Hippocampal formation (tissue), 2 donors: ENCODE measurements at places on chromosomes 2 and 18.

DNA sequence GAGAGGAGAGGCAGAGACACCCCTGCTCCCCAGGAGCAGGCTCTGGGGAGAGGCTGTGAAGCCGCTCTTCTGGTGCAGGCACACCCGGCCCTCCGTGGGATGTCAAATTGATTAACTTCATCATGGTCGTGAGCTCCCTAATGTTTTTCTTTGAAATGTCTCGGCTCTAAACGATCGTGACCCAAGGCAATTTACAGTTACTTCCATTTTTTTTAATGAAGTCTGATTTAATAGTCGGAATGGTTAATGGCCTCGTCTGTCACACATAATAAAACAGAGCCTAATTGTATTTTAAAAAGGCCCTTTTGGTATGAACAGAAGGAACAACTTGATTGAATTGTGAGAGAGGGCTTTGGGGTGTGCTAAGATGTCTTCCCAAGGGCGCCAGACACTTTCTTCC is 130.2 kb downstream of the SMAD2 start:
- DNase-seq, result no peak

GRCh38 chr2:50863218-50863617 is 168.7 kb downstream of the NRXN1 start:
- DNase-seq, result no peak

DNA sequence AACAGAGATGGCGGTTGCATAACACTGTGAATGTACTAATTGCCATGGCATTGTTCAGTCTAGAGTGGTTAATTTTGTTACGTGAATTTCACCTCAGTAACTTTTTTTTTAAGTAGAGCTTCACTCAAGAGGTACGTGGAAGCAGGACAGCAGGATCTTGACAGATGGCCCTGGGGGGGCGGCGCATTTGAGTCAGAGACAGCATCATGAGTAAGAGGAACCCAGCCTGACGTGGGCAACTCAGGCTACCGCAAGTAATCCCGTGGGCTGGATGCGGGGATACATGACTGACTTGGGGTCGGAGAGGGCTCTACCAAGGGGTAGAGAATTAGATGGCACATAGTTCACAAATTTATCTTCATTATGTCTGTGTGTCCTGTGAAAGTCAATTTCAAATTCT is 38.1 kb upstream of the DAPL1 start:
- DNase-seq, result no peak

DNA sequence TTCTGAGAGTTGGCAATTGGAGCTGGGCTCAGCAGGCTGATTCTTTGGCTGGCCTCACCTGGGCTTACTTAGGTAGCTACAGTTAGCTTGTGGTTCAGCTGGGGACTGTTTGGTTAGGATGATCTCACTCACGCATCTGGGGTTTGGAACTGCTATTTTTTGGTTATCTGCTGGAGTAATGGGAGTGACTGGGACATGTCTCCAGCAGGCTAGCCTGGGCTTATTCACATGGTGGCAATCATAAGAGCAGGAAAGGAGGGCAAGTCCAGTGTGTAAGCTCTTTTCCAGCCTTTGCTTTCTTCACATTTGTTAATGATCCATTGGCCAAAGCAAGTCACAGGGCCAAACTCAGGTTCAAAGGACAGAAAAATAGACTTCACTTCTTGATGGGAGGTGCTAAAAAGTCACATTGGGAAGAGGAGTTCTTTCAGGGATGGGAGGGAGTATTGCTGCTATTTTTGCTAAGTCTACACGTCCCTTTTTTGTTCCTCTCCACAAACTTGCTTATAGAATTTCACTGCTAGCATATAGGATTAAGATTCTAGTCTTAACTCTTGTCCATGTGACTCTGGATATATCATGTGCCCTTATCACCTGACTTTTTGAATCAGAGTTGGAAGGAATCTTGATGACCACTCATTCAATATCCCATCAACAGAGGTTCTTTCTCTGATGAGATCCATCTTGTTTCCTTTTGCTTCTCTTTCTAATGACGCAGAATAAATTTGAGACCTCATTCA is 174.0 kb downstream of the ZFP36L2 start:
- DNase-seq, result no peak

DNA sequence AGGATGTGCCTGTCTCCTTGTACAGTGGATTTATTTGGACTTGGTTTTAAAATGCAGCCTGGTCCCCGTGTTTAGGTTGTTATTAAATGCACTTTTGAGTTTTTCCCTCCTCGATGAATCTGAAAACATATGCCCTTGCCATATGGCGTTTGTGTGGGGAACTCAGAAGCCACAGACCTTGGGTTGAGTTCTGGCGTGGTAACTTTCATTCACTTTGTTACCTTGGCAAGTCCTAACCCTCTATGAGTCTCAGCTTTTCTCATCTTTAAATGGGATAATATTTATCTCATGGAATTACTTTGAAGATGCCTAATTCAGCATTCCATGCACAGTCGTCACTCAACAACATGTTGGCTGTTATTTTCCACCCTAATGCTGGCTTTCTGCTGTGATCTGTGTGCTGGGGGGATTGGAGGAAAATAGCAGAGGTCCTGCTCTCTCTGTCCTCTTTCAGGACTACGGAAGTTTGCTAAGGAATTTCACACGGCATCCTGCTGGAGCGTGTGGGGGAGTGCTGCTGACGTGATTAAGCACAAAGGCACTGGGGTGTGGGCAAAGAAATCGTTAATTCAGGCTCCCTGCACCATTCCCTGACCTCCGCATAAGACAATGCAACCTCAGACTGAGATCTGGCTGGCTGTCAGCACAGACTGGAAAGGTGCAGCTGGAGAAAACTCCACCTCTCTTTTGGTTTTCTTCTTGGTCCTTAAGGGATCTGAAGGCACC is 61.7 kb downstream of the LDLRAD4 start:
- no peak for DNase-seq

DNA sequence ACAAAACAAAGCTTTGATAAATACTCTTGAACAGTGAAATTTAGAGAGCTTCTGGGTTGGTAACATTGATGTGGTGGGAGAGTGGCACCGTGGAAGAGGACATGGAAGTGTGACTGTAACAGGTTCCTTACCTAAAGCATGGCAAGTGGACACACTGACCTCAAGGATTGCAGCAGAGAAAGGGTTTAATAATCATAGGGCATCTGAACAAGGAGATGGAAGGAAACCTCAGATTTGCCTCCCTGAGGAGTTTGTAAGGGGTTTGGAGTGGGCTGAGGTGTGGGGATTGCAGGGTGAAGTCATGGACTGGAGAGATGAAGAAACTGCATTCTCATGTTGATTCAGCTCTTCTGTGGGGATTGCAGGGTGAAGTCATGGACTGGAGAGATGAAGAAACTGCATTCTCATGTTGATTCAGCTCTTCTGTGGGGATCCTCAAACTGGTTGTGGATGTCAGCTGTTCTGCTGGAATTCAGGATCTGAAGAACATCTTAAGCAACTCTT is 83.8 kb upstream of the TLK1 start:
- no peak for DNase-seq

DNA sequence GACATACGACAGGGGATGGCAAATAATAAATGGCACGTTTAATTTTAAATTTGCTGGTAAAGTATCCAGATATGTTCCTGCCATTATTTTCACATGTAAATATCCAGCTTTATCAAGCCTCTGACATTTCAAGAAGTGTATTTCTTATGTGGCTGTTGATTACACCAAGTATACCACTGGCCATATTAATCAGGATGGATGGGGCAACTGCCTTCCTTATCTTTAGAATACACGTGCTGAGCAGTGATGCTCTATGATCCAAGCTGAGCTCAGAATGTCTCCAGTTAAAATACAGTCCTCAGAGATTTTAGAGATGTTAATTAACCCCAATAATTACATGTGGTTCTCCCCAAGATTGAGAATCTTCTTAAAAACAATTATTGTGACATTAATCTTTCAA is 38.3 kb upstream of the RAPGEF4 start:
- no peak for DNase-seq

- DNase-seq, result no peak
Observed at GRCh38 chr18:23828426-23828825, 139.2 kb downstream of the LAMA3 start.

DNA sequence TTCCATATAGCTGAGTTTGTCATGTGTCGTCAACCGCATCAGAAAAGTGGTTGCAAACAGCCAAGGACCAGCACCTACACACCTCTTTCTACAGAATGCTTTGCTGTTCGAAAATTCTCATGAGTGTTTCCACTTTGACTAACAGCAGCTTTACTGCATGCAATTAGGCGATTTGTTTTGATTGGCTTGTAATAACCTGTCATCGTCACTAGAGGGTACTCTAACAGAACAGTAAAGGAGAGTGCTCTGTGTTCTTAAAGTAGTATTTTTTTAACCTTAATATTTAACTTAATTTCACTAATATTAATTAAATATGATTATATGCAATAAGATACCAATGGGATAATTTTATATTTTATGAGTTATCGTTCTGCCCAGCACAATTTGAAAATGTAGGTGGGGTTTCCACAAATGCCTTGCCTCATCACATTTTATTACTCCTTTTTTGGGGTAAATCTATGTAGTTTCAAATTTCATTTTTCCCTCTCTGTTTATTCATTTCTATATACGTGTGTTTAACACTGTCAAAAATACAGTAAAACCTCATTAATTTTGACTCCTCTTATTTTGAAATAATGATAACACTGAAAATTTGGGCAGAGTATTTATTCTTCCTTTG is 502.2 kb downstream of the NRXN1 start:
- peak; percentile 68 for DNase-seq

DNA sequence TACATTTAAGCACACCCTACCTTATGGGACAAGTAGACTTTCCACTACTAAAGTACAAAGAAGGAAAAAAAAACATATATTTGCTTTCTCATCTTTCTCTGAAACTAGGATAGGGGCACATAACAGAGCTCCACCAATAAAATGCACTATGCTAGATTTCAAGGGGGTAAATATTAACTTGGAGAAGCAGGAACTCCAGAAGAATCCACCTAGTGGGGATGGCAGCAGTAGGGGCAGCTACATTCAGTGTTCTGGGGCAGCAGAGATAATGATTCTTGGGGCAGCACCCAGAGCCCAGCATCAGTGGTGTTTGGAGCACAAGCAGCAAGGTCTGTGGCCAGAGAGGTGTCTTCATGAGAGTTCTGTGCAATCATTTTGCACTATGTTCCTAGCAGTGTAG is 64.7 kb downstream of the DTNB start:
- DNase-seq, result no peak

GRCh38 chr2:240205348-240205747 is 64.9 kb upstream of the OTOS start:
- DNase-seq, result no peak

GRCh38 chr2:1681323-1682180 is 62.8 kb downstream of the PXDN start:
- no peak for DNase-seq

- DNase-seq, result no peak
Observed at GRCh38 chr2:54595999-54596902, 127.2 kb upstream of the EML6 start.

GRCh38 chr18:46211816-46212215 is 107.6 kb downstream of the HAUS1 start:
- no peak for DNase-seq

- peak; percentile 49 for DNase-seq
Observed at GRCh38 chr18:3151399-3152264, 68.1 kb downstream of the MYOM1 start.

GRCh38 chr18:35777039-35777438 is 195.4 kb upstream of the RMP24 start:
- no peak for DNase-seq

GRCh38 chr2:182933629-182934028 is 67.2 kb upstream of the FRZB start:
- DNase-seq, result no peak

DNA sequence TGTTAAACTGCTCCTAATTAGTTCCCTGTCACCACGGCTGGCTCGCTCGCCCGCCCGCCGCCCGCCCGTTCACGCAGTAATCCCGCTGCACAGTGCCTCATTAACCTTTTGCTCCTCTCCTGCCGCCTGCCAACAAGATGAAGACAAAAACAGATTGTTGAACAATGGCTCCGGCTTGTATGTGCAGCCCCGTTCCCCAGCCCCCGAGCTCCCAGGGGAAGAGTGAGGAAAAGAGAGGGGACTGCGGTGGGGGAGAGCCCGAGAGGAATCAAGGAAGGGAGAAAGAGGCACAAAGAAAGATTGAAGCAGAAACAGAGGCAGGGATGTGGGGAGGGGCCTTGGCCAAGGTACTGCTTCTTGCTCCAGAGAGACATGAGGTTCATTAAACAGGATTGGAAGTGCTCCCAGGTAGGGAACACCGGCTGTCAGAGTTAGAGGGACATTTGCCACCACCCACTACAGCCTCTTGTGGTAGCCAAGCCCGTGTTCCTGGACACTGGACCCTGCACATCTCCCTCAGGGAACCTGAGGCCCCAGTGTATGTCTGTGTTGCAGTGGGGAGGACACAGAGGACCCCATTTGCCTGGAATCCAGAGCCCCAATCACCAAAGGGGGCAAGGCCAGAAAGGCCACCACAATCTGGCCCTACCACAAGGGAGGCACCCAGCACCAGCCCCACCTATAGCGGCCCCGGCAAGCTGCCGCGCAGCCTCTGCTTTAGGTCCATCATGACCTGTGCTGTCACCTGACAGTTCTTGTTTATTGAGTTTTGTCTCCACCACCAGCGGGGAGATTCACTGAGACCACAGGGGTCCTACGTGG is 38.1 kb downstream of the EMX1 start:
- DNase-seq, result no peak

- no peak for DNase-seq
Observed at GRCh38 chr2:26579025-26579722, 62.0 kb downstream of the CIB4 start.

DNA sequence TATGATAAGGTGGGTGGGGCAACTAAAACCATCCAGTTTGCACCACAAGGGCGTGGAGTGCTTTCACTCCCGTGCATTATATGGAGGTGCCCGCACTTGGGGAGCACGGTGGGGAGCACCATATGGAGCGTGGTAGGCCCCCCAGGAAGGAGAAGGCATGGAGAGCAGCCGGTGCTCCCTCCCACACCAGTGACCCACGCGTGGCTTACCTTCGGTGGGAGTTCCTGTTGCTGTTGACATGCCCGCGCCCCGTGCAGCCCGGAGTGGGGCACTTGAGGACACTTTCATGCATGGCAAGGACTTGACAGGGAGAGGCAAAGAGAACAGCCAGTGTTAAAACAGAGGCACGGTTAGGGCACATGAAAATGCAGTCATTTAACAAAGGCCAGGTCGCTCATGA is 167.5 kb upstream of the PXDN start:
- no peak for DNase-seq

- DNase-seq, result no peak
Observed at GRCh38 chr2:232342635-232343565, 35.7 kb upstream of the ALPP start.

GRCh38 chr2:131047920-131048560 is 45.2 kb downstream of the FAM168B start:
- DNase-seq, result no peak

- no peak for DNase-seq
Observed at GRCh38 chr2:159459279-159459678, 157.1 kb downstream of the BAZ2B start.

DNA sequence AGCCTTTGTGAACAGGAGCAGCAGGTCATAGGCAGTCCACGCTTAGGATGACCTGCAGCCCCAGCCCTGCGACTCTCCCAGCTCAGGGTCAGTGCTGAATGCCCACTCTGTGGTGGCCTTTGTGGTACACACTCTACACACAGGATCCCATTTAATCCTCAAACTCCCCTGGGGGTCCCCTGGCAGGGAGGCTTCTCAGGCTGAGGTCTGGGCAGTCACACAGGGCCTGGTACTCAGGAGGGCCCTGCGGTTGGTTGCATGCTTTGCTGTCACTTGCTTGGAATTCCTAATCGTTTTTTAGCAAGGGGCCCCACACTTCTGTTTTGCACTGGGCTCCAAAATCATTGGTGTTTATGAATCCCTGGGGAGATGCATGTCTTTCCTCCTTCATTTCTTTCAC is 113.0 kb downstream of the EML6 start:
- DNase-seq, result no peak

- DNase-seq, result no peak
Observed at GRCh38 chr18:45370255-45371010, 244.8 kb upstream of the SLC14A2 start.
